CD4-positive, alpha-beta memory T cell (primary cell): ENCODE measurements at places on chromosomes 16 and 17. TPM values are rescaled to one million over a fixed set of nuclear protein-coding genes. Genes with fewer than 3 reads are reported as not detected.

DNA sequence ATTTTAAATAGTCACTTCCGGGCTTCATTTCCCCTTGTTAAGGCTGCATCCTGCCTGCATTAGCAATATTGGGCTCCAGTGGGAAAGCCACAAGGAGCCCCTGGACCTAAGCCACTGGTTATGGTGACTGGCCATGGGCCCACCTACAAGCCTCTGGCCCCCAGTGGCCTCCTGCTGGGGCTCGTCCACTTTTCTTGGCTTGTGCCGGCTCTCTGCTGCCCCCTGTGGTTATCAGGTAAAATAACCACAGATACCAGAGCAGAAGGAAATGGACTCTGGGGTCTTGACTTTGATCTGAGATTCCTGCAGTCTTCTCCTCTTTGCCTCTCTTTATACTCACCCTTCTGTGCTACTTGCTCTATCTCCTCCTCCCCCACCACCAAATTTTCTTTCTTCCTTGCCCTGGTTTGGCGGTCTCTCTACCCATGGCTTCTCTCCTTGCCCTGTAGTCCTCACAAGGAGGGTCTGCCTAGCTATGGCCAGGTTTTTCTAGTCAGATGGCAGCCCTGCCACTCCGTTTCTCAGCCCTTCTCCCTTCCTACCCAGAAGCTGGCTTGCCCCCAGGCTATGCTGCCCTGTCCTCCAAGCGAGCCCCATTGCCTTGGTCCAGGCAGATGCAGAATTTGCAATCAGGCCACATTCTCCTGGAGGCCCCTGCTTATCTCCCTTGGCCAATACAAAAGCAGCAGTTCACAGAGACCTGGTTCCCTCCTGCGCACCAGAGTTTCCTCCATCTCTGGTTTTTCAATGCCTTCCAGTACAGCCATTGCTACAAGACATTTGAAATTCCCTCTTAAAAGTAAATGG is 82.9 kb upstream of the RCVRN start:
- no peak overlapping the region for H3K27ac ChIP-seq
- no peaks in the 10 kb centered on the region for H3K36me3 ChIP-seq
- no peaks in the 10 kb centered on the region for H3K27me3 ChIP-seq
- no peak overlapping the region for H3K4me3 ChIP-seq
- DNase-seq, result no peak
- H3K4me1 ChIP-seq, result no peaks in the 10 kb centered on the region

GRCh38 chr16:85967111-85967510 is 68.1 kb downstream of the IRF8 start:
- H3K36me3 ChIP-seq, result no peaks in the 10 kb centered on the region
- no peaks in the 10 kb centered on the region for H3K4me1 ChIP-seq
- DNase-seq, result no peak
- no peaks in the 10 kb centered on the region for H3K27me3 ChIP-seq
- no peak overlapping the region for H3K4me3 ChIP-seq
- H3K27ac ChIP-seq, result no peak overlapping the region

DNA sequence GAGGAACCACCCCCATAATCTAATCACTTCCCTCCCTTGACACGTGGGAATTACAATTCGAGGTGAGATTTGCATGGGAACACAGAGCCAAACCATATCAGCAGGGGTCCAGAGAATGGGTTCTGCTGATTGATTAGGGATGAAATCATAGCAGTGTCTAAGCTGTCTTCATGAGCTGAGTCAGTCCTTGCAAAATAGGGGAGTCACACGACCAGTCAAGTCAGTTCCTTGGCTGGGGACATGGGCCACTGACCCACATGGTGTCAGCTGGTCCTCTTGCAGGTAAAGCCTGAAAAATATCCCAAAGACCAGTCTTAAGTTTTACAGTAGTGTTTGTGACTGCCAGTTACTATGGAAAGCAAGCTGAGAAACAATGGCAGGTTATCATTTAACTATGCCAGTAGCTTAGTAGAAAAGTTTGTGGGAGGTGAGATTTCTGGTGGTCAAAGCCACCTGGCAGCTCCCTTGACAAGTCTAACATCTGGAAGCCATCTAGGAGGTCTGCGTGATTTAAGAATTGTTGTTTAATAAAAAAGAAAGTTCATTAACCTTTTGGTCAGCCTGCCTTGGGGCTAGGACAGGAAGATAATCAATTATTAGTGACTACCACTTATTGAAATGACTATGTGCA is 15.7 kb upstream of the ATF7IP2 start:
- no peaks in the 10 kb centered on the region for H3K4me1 ChIP-seq
- DNase-seq, result no peak
- no peak overlapping the region for H3K4me3 ChIP-seq
- H3K27ac ChIP-seq, result no peak overlapping the region
- no peaks in the 10 kb centered on the region for H3K27me3 ChIP-seq

DNA sequence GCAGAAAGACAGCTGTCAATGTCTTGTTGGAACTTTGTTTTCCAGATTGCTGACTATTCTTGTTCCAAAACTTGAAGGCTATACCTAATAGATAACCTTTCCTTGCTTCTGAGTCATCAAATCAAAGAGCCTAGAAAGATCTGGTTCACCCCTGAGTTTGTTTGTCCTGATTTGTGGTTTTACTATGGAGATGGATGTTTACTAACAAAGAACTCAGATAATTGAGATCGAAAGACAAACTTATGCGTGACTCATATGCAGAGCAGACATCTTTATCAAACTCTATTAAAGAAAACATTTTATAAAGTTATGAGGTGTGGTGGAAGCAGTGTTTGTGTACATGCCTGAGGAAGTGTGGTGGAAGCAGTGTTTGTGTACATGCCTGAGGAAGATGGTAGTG is 311.1 kb upstream of the TBX2 start:
- no peak for DNase-seq
- H3K36me3 ChIP-seq, result no peaks in the 10 kb centered on the region
- H3K27ac ChIP-seq, result no peak overlapping the region
- no peak overlapping the region for H3K4me3 ChIP-seq
- H3K27me3 ChIP-seq, result no peaks in the 10 kb centered on the region

- H3K4me1 ChIP-seq, result peaks cover 37% of the 10 kb centered on the region
- H3K4me3 ChIP-seq, result no peak overlapping the region
- H3K27me3 ChIP-seq, result no peaks in the 10 kb centered on the region
- no peak for DNase-seq
Observed at GRCh38 chr17:18262111-18262510, 1.6 kb downstream of the MIEF2 start.

DNA sequence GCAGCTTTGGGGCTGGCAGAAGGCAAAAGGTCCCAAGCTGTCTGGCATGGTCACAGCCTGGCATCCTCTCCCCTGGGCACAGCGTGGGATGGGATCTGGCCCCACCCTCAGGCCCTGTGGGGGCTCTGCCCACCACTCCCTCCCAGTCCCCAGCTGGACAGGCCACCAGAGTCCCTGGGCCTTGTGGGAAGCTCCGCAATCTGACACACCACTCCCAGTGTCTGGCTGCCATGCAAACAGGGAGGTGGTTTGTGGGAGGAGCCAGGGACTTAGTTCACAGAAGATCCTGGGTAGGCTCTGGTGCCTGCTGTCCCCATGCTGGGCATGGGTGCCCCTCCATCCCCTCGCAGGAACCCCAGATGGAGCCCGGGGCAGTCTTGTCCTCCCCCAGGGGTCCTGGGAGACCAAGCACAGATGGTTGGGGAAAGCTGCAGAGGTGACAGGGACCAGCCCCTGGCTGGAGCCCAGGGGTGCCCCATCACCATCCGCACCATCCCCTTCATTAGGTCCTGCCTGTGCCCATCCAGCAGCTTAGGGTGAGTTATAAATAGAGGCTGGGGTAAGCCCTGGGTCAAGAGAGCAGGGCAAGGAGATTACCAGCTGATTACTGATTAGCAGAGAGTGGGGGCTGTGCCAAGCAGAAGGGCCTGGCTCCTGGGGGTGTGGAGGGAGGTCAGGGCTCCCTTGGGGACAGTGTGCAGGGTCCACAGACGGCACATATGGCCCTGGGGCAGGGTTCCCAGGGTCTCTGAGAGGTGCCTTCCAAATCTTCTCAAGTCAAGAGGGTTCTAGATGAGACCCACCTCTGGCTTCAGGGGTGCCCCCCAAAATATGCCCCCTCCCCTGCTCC is 6.2 kb downstream of the FSCN2 start:
- peaks cover 3% of the 10 kb centered on the region for H3K27me3 ChIP-seq
- no peak overlapping the region for H3K4me3 ChIP-seq
- DNase-seq, result no peak
- peaks cover 7% of the 10 kb centered on the region for H3K4me1 ChIP-seq

DNA sequence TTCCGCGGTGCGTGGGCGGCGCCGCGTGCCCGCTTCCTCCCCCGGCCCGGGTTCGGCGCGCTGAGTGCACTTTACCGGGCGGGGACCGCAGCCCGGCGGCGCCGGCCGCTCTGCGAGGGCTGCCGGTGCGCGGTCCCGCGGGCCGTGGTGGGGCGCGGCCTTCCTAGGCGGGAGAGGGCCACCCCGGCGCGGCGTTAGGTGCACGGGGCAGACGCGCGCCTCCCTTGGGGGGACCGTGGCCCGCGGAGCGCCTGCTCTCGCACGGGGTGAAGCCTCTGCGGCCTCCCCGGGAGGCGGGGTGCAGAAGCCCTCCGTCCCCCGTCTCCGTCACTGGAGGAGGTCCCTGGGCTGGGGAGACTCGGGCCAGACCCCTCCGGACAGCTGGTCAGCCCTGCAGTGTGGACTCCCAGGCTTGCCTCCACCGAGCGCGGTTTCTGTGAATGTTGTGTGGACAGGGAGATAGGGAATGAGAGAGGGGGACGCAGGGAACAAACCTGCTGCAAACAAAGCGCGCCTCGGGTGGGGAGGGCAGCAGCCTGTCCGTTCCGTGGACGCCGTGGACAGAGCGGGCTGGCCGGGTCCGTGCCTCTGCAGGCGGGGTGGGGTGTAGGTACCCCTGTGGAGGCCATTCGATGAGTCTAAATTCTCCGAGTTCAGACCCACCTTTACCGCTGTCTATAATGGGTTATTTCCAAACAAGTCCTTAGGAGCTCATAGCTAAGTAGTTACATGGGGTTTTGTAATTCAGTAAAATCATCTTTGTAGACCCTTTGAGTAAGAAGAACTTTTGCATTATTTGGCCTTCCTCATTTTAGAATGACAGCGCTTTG is 721 bp downstream of the TBCD start:
- H3K4me1 ChIP-seq, result peaks cover 24% of the 10 kb centered on the region
- H3K4me3 ChIP-seq, result peak overlapping the region; percentile 77
- H3K27ac ChIP-seq, result peak overlapping the region; percentile 55
- H3K27me3 ChIP-seq, result no peaks in the 10 kb centered on the region
- no peaks in the 10 kb centered on the region for H3K36me3 ChIP-seq

GRCh38 chr16:87134628-87134995 is 182.6 kb downstream of the C16orf95 start:
- H3K4me1 ChIP-seq, result no peaks in the 10 kb centered on the region
- no peak overlapping the region for H3K4me3 ChIP-seq
- no peak overlapping the region for H3K27ac ChIP-seq
- DNase-seq, result no peak

- H3K27me3 ChIP-seq, result peaks cover 53% of the 10 kb centered on the region
- DNase-seq, result no peak
- H3K36me3 ChIP-seq, result no peaks in the 10 kb centered on the region
- no peak overlapping the region for H3K27ac ChIP-seq
- H3K4me1 ChIP-seq, result peaks cover 37% of the 10 kb centered on the region
Observed at GRCh38 chr17:49993423-49994060, 1.5 kb downstream of the DLX3 start.

DNA sequence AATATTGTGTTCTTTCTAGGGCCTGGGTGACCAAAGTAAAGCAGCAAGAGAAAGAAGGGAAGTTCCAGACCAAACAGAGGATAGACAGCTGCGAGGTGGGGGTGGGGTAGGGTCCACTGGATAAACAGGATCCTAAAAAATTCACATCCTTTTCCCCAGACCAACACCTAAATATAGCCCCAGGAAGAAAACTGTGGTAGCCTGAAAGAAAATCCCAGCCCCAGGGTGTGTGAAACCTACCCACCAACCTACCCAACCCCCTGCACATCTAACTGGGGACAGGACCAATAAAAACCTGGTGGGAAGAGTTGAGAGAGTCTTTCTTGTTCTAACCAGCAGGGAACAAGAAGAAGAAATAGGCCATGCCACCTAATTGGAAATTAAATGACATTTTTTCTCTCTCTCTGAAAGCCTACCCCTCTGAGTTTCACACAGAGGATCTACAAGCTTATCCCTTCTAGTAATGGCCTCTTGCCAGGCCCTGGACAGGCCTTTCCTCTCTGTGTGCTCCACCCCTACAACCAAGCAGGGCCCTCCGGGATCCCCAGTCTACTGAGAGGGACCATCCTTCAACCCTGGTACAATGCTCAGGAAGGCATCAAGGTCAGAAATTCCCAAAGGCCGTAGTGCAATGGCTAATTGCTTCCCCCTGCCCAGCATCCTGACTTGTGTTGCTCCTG is 12.0 kb downstream of the MYO18A start:
- H3K4me3 ChIP-seq, result no peak overlapping the region
- no peaks in the 10 kb centered on the region for H3K27me3 ChIP-seq
- no peak for DNase-seq
- no peaks in the 10 kb centered on the region for H3K4me1 ChIP-seq
- no peaks in the 10 kb centered on the region for H3K36me3 ChIP-seq
- H3K27ac ChIP-seq, result no peak overlapping the region

DNA sequence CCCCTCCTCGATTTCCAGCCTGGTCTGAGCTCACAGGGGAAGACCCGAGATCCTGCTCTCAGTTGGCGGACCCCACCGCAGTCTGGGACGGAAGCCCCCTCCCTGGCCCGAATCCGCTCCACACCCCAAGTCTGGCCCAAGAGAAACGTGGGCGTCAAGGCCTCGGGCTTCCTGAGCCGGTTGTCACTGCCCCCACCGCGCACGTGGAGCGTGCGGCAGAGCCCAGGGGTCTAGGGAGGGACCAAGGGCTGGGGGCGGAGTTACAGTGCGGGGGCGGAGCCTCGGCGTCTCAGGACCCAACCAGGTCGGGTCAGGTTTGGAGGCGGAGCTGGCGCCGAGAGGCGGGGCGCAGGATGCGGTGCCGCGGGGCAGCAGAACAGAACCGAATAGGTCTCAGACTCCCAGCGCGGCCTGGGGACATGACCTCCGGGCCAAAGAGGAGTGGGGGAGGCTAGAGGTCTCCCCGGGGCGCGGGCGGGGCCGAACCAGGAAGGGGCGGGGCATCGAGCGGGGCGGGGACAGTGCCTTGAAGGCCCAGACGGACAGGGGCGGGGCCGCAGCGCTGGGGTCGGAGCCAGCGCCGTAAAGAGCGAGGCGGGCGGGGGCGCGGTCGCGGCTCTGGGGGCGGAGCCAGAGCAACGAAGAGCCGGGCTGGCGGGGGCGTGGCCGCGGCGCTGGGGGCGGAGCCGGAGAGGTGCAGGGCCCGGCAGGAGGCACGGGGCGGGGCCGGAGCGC is 431 bp upstream of the ZFPM1 start:
- H3K4me3 ChIP-seq, result peak overlapping the region; percentile 57
- no peaks in the 10 kb centered on the region for H3K27me3 ChIP-seq
- DNase-seq, result peak; percentile 97
- no peaks in the 10 kb centered on the region for H3K36me3 ChIP-seq

IGF2BP1 gene
- total RNA-seq, result not detected

DHRS7B gene
- 8.2 TPM for total RNA-seq

STAC2 gene
- total RNA-seq, result not detected

ALOX15 gene
- not detected for total RNA-seq

ZFP90 gene
- 55.3 TPM for total RNA-seq

DNAH2 gene
- total RNA-seq, result not detected

CDYL2 gene
- 37.5 TPM for total RNA-seq
